ENCODE measurements at places on chromosomes 3 and 15.

DNA sequence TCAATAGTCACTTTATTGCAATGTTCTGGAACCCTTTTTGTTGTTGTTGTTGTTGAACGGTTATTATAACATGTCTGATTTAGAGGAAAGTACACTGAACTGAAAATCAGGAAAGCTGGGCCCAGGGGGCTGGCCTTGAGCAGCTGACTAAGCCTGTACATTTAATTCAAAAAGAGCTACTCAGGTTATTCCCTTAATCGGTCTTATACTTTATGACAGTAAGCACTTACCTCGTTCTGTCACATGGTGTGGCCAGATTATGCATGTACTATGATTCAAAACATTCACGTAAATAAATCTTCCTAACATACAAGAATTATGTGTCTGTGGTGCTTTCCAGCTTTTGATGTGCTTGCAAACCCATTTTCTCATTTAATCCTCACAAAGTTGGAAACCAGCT, 382.5 kb upstream of the TPRG1 start:
- no peak for DNase-seq

DNA sequence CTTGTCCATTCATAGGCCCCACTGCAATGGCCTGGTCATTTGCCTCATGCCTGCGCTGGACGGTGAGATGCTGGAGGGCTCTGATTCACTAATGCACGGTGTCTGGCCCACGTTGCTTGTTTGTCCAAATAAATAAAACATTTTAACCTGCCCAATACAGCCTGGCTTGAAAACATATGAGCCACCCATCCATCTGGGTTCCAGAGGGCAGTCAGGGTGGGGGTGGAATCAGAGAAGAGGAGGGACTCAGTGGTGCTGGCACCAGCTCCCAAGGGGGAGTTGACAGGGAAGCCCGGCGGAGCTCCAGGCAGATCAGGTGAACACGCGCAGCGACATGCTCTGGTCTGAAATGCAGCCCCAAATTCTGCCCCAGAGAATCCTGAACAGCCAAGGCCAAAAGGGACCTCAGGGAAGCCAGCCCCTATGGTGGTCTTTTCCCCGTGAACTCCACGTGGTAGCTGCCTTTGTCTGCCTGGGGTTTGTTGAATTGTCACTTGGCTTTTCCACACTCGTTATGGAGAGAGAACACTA, 265.2 kb downstream of the UACA start:
- DNase-seq, result no peak

GRCh38 chr3:188133646-188134045, 20.3 kb upstream of the LPP start:
- DNase-seq, result no peak

- no peak for DNase-seq
These were observed 38.7 kb downstream of the CEMIP start for GRCh38 chr15:80817901-80818300.

DNA sequence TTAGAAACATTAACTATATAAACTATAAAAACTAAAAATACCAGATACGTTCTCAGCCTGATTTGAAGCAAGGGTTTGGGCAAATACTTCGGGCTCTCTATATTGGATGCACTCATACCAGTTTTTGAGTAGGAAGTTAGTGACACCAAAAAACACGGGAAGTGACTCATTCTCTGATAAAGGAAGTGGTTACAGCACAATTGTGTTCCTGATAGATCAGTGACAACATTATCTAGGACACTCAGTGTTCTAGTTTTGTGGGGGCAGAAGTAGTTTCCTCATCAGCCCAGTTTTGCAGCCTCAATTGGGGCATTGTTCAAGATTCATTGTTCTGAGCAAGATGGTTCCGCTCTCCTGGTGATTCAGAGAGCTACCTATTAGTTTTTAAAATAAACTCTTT, 469.6 kb upstream of the DPPA4 start:
- peak; percentile 17 for DNase-seq

DNA sequence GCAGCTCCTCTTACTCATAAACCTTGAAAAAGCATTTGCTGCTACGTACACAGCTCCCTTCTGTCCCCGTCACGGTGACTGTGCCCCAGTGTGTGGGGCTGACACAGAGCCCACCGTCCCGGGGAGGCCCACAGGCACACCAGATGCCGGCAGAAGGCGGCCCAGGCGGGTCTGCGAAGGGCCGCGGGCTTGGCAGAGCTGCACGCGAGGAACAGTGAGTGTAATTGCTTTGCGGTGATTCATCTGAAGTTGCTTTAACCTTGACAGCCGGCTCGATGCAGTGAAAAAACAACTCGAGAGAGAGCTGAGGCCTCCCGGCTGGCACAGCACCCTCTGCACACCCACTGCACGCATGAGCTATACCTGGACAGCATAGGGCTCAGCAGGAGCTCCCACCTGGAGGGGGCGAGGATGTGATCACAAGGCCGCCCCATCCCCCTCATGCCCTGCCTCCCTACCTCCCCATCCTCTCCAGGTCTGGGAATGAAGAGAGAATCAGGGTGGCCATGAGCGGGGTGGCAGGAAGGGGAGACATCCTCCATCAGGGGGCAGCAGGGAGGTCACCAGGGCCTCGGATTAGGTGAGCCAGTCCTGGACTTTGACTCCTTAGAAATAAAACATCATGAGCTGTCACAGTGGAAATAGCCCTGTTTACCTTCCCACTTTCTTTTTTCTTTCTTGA, 172.7 kb downstream of the MEGF11 start:
- no peak for DNase-seq

DNA sequence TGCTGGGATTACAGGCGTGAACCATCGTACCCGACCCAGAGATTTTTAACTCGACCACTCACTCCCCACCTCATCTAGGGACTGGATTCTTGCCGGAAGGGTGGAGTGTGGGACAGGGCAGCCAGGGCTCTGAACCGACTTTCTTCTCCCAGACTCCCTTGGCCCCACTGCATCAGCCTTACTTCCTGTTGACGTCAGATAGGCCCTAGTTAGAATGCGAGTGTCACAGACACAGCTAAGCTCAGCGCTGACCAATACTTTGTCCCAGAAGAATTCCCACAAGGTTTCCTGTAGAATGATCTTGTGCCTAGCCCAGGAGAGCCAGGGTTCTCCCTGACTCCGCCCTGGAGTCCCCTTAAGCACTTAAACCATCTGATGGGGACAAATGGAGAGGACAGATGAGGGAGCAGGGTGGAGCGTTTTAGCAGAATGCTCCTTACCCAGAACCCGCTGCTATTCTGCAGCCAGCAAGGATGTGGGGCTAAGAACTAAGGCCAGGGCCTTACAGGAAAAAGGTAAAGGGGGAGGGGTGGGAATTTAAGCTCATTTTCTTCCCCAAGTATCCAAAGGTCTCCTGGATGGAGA, 5.8 kb upstream of the TUSC2 start:
- DNase-seq, result no peak

GRCh38 chr3:129809297-129809696, 84.2 kb downstream of the TMCC1 start:
- DNase-seq, result no peak

GRCh38 chr3:125115640-125116039, 59.8 kb upstream of the HEG1 start:
- DNase-seq, result no peak

- DNase-seq, result no peak
These were observed 132.5 kb downstream of the CMSS1 start for GRCh38 chr3:99949956-99950670.

- no peak for DNase-seq
These were observed 305.1 kb downstream of the LSAMP start for GRCh38 chr3:116140100-116140689.

GRCh38 chr3:16511681-16512434, 1.6 kb downstream of the RFTN1 start:
- peak; percentile 78 for DNase-seq

- no peak for DNase-seq
These were observed 86.5 kb downstream of the ANKRD28 start for GRCh38 chr3:15711281-15711680.

DNA sequence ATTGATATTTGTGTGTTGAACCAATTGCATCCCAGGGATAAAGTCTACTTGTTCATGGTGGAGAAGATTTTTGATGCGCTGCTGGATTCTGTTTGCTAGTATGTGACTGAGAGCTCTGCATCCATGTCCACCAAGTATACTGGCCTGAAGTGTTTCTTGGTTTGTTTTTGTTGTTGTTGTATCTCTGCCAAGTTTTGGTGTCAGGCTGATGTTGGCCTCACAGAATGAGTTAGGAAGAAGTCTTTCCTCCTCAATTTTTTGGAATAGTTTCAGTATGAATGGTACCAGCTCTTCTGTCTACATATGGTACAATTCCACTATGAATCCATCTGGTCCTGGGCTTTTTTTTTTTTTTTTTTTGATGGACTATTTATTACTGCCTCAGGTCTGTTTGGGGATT, 50.9 kb upstream of the OSTN start:
- DNase-seq, result no peak

DNA sequence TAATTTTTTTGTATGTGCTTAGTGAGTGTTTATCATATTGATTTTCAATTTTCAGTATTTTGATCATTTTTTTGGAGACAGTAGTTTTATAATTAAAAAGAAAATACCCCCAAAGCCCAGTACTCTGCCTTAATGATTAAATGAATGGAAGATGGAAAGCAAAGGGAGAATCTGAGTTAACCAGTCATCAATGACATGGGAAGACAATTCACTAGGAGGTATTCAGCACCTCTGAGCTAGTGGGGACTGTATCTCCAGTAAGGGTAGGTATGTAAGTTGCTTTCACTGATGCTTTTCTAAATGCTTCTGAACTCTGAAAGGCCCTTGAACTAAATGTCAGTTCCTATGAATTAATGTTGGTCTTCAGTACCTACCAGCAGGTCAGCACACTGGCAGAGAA, 590.4 kb upstream of the DPPA4 start:
- no peak for DNase-seq

GRCh38 chr3:194166682-194167479, 30.9 kb downstream of the HES1 start:
- no peak for DNase-seq

- no peak for DNase-seq
These were observed 58.9 kb upstream of the WNT5A start for GRCh38 chr3:55545995-55546394.

GRCh38 chr15:49372366-49372765, 50.7 kb upstream of the FGF7 start:
- no peak for DNase-seq

GRCh38 chr3:181700168-181701087, 11.3 kb upstream of the SOX2 start:
- peak; percentile 50 for DNase-seq

GRCh38 chr3:178277605-178278004, 258.6 kb upstream of the KCNMB2 start:
- no peak for DNase-seq

DNA sequence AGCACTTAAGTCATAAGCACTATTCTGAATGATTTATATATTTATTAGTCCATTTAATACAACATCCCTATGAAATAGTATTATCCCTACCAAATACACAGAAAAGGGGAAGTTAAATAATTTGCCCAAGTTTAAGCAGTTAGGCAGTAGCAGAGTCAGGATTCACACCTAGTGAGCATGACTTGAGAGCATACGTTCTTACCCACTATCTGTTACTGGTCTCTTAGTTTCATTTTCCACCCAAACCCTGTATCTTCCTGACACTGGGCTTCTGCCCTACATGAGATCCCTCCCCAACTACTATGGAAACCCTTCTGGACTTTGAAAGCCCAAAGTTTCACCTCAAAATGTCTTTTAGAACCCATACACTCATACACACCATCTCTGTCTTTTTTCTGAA, 4.4 kb upstream of the ATOSA start:
- no peak for DNase-seq

GRCh38 chr3:32392536-32393302, 1.1 kb downstream of the CMTM7 start:
- DNase-seq, result peak; percentile 40

DNA sequence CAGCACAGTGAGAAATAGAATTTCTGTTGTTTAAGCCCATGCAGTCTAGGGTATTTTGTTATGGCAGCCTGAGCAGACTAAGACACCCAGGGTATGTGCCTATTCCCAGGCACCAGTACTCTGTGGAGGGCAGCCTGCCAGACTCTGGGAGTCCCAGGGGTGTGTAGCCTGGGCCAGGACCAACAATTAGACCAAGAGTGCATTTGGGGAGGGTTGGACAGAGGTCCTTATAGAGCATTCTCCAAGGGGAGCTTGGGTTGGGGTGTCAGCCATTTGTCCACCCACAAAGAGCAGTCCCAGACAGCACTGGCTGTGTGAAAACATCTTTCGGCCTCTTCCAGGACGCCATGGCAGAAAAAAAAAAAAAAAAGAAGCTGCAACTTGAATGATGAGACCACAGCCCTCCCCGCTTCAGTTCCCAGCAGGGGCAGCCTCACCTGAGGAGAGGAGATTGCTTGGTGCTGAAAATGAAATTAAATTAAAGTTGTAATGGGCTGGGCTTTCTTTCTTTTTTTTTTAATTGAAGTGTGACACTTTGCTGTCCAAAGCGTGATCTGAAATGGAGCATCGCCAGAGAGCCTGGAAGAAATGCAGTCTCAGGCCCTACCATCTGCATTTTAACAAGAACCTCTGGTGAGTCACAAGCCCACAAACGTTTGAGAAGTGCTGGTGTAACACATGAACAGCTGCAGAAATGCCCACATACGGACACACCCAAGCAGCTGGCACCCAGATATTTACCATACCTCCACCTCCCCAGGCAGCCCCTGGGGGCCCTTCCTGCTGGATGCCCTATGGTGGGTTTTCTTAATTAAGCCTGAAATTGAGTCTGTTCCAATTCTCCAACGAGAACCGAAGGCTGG, 21.3 kb upstream of the CAV3 start:
- DNase-seq, result no peak

DNA sequence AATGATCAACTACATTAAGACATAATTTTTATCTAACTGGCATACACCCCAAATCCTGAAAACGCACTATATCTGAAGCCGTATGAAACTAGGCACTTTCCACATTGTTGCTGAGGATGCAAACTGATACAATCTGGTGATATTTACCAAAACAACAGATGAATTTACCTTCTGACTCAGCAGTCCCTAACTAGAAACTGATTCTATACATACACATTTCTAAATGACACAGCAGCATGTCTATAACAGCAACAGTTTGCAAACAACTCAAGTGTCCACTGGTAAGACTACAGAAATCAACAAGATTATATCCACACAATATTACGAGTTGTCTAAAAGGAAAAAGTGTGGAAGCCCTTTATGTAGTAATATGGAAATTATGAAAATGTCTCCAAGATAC, 22.9 kb downstream of the SECISBP2L start:
- DNase-seq, result no peak

DNA sequence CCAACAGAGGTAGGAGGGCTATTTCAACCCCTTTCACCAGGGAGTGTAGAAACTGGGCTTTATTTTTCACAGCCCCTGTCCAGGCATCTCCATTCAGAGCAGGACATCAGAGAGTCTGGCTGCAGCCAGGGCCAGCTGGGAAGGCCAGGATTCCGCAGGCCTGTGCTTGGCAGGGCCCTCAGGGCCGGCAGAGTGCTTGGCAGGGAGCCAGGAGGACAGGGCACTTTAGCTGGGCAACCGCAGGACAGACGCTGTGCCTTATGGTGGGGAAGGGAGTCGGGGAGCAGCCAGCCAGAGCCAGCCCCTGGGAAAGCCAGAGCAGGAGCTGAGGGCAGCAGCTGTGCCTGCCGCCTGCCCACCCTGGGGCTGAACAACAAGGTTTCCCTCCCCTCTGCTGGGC, 34.5 kb upstream of the IQCF6 start:
- no peak for DNase-seq

GRCh38 chr15:29914511-29914926, 92.3 kb upstream of the TJP1 start:
- DNase-seq, result no peak

Measured in activated naive CD8-positive, alpha-beta T cell treated with anti-CD3 and anti-CD28 coated beads, Interleukin-2, amount 50 U/mL, for 24 hours (primary cell).